ENCODE measurements at places on chromosomes 7 and 10.
A peak's percentile ranks its signal among the peaks of the same experiment; 100 is the strongest.

DNA sequence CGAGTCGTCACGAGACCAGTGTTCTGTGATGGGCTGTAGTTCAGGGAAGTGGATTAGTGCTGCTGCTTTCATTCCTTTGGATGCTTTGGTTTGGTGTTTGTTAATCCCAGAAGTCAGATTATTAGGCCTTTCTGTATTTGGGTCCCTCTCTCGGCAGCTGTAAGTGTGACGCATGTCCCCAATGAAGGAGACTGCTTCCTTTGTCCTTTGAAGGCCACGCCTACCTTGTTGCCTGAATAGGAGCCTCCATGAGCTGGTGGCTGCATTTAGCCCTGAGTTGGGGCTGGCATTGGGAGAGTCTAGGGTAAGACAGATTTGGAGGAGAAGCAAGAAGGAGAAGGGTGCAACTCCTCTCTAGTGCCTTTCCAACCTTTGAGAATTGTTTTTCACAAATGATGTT is 34.5 kb downstream of the DOCK1 start:
- DNase-seq: no peak

DNA sequence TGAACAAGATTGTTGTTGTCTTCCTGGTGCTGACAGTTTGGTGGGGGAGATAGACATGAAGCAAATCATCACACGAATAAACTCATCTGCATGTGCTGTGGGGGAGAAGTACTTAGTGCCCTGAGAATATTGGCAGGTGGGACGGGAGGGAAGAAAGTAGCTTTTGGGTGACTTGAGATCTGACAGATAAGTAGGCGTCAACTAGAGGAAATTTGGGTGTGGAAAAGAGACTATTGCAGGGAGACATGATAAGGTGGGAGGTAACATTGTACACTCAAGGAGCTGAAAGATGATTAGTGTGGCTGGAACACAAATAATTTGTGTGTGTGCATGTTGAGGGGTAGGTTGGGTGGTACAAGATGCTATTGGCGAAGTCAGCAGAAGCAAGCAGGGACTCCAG is 30.1 kb downstream of the CNNM2 start:
- no peak for DNase-seq

- DNase-seq: no peak
Measured at GRCh38 chr7:107344799-107345198, 125.1 kb upstream of the GPR22 start.

GRCh38 chr7:51949726-51950644 is 633.4 kb upstream of the COBL start:
- no peak for DNase-seq

DNA sequence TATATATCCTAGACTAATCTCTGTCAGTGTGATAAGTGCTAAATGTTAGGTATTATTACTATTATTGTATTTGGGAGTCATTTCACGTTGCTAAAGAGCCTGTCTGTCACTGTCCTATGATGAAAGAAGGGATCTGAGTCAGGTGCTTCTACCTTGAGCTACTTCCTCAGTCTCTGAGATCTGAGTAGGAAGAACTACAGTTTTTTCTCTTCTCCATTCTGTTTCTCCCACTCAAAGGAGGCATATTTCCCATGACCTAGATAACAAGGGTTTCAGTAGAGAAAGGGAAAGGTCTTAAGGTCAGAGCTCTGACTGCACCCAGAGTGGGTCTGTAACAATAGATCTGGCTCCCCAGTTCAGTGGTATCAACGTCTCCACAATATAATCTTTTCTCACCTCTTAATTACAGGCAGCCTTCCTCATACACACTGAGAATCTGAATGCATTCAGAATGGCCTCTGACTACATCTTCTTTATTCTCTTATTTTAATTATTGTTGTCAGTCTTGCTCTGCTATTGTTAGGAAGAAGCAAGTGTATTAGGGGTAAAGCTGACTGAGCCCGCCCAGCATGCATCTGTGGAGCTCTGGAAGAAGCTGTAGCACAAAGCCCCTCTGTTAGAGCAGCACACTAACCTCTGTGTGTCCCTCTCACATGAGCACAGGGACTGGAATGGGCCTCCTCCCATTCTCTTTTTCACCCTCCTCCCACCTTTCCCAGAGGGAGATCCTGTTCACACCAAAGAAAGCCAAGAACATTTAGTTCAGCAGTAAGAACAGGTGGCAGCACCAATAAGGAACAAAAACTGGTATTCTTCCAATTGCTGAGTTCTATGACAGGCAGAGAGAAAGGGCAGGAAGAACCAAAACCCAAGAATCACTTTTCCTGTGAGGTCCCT is 38.1 kb downstream of the USP54 start:
- peak; percentile 67 for DNase-seq

All from hypothalamus (tissue), 51 donors.